ENCODE measurements at places on chromosomes 6 and 20. TPM values are rescaled to one million over a fixed set of nuclear protein-coding genes. Genes with fewer than 3 reads are reported as not detected.

Gene CASP8AP2
- total RNA-seq, result 12.6 TPM

Gene ROS1
- not detected for total RNA-seq

Gene PHACTR3
- total RNA-seq, result 0.14 TPM

GRCh38 chr6:20154753-20155152 lies 57.5 kb downstream of the MBOAT1 start:
- H3K36me3 ChIP-seq, result no peaks in the 10 kb centered on the region
- no peaks in the 10 kb centered on the region for H3K27me3 ChIP-seq
- no peak overlapping the region for H3K4me3 ChIP-seq
- H3K4me1 ChIP-seq, result no peaks in the 10 kb centered on the region
- no peak overlapping the region for H3K27ac ChIP-seq

- H3K4me3 ChIP-seq, result no peak overlapping the region
- H3K4me1 ChIP-seq, result peaks cover 5% of the 10 kb centered on the region
- no peaks in the 10 kb centered on the region for H3K27me3 ChIP-seq
- H3K36me3 ChIP-seq, result peaks cover 20% of the 10 kb centered on the region
- no peak overlapping the region for H3K27ac ChIP-seq
Measured at GRCh38 chr6:109446072-109446471, 5.5 kb downstream of the SMPD2 start.

- H3K27me3 ChIP-seq, result peaks cover 21% of the 10 kb centered on the region
- H3K27ac ChIP-seq, result no peak overlapping the region
- no peak overlapping the region for H3K4me3 ChIP-seq
- no peaks in the 10 kb centered on the region for H3K4me1 ChIP-seq
Measured at GRCh38 chr20:44759595-44759994, 13.9 kb downstream of the KCNK15 start.

- no peak overlapping the region for H3K4me3 ChIP-seq
- H3K4me1 ChIP-seq, result peaks cover 3% of the 10 kb centered on the region
- peaks cover 2% of the 10 kb centered on the region for H3K27me3 ChIP-seq
- H3K36me3 ChIP-seq, result no peaks in the 10 kb centered on the region
Measured at GRCh38 chr20:41697861-41698559, 79.8 kb upstream of the CHD6 start.

DNA sequence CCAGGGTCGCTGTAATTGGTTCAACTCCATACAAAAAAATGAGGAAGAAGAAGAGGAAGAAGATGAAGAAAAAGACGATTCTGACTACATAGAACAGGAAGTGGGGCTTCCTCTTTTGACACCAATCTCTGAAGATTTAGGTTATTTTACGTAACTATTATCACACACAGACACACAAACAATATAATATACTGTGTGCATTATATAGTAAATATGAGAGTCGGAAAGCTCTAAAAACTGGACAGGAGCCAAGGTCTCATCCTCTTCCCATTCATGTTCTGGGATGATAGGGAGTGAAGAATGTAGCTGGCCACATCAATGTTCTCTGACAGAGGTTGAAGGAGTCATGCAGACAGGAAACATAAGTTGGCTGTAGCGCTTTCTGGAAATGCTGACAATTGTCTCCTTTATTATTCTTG lies 13.3 kb downstream of the RSPH4A start:
- no peak overlapping the region for H3K4me3 ChIP-seq
- H3K27ac ChIP-seq, result no peak overlapping the region
- H3K4me1 ChIP-seq, result no peaks in the 10 kb centered on the region
- DNase-seq, result no peak
- no peaks in the 10 kb centered on the region for H3K36me3 ChIP-seq

DNA sequence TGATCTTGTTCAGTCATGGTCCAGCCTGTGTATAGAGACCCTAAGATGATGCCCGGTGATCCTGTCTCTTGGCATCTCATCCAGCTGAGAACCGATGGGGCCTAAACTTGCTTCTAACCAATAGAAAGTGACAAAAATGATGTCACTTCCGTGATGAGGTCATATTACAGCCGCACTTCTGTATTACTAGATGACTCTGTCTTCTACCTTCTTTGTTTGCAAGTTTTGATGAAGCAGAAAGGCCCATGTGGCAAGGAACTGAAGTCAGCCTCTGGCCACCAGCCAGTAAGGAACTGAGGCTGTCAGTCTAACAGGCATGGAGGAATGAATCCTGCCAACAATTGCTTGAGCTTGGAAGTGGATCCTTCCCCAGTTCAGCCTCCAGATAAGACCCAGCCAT lies 32.8 kb upstream of the HLA-C start:
- H3K27me3 ChIP-seq, result peaks cover 27% of the 10 kb centered on the region
- no peak for DNase-seq
- H3K27ac ChIP-seq, result no peak overlapping the region
- H3K4me3 ChIP-seq, result no peak overlapping the region
- no peaks in the 10 kb centered on the region for H3K36me3 ChIP-seq

Data from astrocyte (in vitro differentiated cells and primary cell).